GOT3 (cell line): ENCODE measurements at places on chromosomes 4 and X.

DNA sequence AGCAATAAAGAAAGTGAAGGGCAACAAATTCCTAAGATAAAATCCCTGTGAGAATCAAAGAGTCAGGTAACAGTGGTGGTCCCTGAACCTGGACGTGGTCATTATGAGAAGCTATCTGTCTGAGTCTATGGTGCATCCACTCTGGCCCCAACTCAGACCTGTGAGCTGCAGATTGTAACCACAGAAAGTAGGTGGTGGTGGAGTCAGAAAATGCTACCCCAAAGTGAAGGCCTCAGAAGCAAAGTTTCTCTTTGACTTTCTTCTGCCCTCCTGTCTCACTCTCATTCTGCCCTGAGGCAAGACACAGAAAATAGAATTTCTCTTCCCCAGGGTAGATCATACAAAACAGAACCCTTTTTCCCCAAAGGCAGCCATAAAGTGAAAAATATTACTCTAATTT lies 84.1 kb upstream of the NEIL3 start:
- no peak for DNase-seq

GRCh38 chrX:154371789-154372300 lies 2.6 kb downstream of the FLNA start:
- no peak for DNase-seq

DNA sequence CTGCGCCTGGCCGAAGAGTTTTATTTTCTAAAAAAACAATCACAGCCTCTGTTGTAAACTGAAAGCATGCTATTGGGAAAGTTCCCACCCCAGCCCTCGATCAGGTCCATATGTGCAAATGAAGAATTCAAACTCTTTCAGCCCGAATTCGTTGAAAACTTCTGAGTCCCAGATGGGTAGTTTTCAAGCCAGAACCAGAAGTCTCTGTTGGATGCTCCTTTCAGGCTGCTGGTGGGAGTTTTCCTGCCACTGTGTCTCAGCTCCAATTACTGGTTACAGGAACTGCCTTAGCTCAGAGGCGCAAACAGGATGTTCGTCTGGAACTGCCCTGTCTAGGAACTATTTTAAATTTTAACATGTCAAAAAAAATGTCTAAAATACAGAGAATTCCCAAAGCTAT lies 9.3 kb upstream of the ALG13 start:
- DNase-seq, result no peak

GRCh38 chr4:33724685-33725084 lies 2519.6 kb downstream of the ARAP2 start:
- DNase-seq, result no peak

- no peak for DNase-seq
Observed at GRCh38 chr4:8607603-8608481, 15.3 kb downstream of the CPZ start.

DNA sequence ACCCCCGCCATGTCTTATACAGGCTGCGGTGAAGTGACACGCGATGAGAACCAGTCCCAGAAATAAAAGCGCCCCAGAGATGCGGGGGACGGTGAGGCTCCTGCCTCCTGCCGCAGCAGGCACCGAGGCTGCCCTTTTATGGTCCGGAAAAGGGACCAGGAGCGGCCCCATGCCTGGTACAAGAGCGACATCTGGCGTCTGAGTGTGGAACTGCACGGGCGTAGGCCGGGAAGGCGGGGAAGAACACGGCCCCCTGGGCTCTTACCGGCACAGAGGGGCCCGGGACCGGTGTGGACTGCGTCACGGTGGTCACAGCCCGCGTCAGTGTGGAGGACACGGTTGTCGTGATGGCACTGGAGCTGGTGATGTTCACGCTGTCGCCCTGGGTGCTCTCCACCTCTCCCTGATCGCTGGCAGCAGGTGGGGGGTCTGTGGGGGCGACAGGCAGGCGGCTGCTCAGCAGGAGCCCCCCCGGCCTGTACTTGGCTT lies 8.9 kb upstream of the RENBP start:
- DNase-seq, result no peak

DNA sequence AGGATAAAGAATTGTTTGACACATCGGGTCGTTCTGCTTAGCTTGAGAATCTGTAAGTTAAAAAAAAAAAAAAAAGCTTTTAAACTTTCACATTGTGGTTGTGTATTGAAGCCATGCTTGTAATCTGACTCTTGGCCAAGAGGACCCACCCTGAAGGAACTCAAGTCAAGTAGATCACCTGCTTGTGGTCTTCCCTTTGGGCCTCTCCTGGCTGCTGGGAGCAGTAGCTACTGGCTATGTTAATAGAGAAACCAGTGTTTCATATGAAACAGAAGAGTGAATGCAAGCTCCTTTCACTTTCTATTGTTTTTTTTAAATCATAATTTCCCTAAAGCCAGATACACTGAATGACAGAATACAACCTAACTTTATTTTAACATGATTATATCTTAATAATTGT lies 402.4 kb upstream of the NDST4 start:
- DNase-seq, result no peak
